NCI-H446 treated with DMSO at 0.1 percent for 48 hours (cell line): ENCODE measurements at places on chromosomes 13 and 19.

DNA sequence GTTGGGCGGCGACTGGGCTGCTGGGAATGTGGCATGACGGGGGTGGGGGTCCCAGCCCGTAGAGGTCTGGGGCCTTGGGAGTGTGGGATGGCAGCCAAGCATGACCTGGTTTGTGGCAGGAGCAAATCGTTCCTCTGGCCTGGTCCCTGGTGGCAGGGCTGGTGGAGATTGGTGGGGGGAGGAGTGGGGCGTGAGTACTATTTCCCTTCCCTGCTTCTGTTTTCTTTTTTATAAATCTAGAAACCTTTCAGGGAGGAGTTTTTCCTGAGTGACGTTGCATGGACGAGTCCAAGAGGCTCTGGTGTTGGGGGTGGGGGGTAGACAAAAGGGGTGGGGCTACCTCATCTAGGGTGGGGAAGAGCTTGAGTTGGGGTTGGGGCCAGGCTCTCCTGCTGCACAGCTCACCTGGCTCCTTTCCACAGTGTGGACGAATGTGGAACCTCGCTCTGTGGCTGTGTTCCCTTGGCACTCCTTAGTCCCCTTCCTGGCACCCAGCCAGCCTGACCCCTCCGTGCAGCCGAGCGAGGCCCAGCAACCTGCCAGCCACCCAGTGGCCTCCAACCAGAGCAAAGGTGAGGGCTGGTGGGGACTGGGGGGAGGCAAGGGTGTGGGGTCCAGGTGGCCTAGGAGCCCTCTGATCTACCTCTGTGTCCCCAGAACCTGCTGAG lies 15.4 kb upstream of the PRR19 start:
- DNase-seq, result no peak

DNA sequence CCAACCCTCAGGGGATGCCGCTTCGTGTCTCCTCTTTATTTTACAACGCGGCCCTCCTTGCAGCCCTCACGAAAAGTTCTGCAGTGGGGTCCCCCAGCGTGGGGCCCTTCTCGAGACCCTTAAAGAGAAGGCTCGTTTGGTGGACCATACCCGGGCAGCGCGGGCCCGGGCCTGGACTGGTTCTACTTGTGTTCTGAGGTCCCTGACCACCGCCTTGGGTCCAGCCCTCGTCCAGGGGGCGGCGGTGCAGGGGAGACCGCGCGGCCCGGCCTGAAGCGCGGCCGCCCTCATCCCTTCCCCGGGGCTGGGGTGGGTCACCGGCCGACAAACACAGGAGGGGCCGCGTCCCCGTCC lies 400 bp upstream of the SERP2 start:
- no peak for DNase-seq

DNA sequence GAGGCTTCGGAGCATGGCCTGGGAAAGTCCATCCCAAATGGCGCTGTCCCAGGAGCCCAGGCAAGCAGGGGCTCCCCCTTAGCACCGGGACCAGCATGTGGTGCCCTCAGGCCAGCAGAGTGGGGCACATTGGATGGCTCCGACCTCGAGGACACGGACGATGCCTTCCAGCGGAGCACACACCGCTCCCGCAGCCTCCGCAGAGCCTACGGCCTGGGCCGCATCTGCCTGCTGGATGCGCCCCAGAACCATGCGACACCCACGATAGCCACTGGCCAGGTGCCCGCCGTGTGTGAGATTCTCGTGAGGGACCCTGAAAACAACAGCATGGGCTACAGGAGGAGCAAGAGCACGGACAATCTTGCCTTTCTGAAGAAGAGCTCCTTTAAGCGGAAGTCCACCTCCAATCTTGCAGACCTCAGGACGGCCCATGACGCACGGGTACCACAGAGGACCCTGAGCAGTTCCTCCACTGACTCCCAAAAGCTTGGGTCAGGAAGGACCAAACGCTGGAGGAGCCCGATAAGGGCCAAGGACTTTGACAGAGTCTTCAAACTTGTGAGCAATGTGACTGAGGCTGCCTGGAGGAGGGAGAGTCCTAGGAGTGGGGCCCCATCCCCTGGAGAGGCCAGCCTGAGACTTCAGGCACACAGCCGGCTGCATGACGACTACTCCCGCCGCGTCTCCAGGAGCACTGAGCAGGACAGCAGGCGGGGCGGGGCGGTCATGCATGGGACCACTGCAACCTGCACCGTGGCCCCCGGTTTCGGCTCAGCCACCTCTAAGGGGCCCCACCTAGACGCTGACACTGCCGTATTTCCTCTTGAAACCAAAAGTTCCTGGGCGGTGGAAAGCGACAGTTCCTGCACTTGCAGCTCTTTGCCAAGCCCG lies 63.1 kb downstream of the SPATA13 start:
- no peak for DNase-seq

- DNase-seq, result no peak
These were observed 40.2 kb downstream of the BRD4 start for GRCh38 chr19:15292140-15292539.

GRCh38 chr13:44136696-44137268 lies 236.8 kb upstream of the SERP2 start:
- DNase-seq, result no peak

DNA sequence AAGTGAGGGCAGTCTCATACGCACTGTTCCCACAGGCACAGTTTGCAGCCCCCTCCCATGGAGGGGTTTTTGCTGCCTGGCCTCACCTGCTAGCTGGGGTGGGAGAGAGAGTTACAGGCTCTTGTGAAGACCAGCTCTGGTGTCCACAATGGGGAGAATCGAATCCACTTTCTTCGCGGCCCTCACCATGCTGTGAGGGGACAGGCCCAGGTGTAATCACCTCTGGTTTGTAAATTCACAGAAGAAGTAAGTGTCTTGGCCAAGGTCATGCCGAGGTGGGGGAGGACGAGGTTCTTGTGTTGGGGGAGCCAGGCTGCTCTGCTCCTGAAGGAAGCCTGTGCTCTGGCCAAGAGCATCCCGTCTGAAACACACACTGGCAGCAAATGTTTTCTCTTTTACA lies 39.5 kb downstream of the TEX29 start:
- no peak for DNase-seq

GRCh38 chr13:43095771-43096719 lies 72.7 kb downstream of the DNAJC15 start:
- no peak for DNase-seq

DNA sequence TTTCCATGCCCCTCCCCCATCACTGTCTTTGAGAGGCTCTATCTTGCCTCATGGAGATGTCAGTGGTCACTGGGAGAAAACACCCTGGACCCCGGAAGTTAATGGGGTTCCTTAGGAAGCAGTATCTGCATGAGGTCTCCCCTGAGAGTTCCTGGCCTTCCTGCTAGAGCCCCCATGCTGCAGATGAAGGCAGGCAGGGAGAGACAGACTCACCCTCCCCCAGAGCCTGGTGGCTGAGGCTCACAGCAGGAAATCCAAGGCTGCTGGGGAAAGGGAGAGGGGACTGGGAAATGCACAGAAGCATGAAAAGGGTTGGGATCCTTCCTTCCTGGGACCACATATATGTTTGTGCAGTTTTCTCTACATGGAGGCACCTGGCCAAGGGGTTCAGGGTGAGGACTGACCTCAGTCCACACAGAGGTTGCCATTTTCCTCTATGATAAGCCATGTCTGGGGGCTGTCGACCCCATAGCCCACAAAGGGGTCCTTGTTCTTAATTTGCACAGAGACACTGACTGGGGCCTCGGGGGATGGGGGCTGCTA lies 95.4 kb downstream of the RNASEH2B start:
- no peak for DNase-seq

- no peak for DNase-seq
These were observed 234.9 kb downstream of the TUBA3C start for GRCh38 chr13:18946738-18947137.

DNA sequence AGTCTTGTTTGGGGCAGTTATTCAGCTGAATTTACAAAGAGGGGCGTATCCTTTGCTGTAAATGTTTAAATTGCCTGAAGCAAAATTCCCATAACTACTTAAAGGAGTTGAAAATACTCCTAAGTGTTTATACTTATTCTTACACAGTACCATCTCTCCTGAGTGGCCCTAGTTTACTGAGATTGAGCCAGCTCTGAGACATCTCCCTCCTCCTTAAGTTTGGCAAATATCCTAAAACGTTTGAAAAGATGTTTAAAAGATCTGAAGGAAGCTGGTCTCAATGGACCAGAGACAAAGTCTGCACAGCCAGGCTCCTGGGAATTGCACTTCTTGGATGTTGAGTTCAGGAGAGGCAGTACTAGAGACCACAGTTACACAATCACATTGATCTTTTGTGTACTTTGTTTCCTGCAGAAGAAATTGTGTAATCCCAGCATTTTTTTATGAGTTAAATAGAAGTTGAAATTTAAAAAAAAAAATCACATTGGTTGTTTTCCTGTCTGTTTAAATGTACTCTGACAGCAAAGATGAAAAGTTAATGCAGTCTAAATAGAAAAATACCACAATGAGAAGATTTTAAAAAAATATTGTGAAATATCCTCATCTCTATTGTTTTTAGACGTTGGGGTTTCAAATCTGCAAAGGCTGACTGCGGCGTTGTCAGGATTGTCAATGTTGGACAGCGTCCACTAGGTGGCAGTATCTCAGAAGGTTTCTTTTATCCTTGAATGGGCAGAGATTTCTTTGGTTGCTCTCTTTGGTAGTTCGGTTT lies 20.7 kb downstream of the TNFSF11 start:
- peak; percentile 25 for DNase-seq

GRCh38 chr13:20891768-20892167 lies 10.8 kb downstream of the XPO4 start:
- no peak for DNase-seq

GRCh38 chr13:111943229-111943795 lies 123.6 kb upstream of the SOX1 start:
- DNase-seq, result no peak

DNA sequence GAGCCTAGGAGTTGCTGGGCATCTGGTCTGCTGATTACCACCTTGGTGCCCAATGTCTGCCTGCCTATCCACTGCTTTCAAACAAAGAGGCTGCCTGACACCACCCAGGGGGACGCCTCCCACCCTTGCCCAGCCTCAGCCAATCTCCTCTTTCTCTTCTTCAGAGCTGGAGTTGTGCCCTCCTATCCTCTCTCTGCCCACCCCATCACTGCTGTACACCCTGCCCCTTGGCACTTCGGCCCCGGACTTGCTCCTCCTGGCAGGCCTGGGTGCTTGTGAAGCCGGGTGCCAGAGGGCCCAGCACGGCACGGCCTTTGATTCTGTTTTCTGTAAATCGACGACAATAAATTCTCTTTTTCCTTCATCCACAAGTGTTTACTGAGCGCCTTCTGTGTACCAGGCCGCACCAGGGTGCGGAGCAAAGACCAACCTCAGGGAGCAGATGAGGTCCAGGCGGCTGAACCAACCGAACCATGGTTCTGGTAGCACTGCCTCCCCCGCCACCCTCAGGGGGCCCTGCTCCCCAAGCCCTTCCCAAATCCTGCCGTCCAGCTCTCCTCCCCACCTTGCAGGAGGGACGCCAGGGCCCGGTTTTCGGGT lies 5.0 kb downstream of the RNF225 start:
- DNase-seq, result peak; percentile 84

GRCh38 chr13:101520672-101521071 lies 68.2 kb downstream of the ITGBL1 start:
- no peak for DNase-seq

DNA sequence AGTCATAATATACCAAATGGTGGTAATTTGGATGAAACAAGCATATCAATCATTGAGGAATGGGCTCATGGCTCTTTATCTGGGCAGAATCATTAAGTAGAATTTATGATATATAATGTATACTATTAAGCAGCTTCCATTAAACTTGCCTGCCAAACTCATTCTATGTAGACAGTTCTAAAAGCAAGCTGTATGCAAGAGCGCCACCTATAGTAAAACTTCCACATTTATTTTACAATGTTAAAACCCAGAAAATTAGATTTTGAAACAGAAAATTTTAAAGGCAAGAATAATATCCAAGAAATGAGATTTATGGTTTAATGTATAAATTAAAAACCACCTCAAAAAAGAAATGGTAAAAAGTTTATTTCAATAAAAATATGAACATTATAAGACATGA lies 161.5 kb downstream of the MZT1 start:
- DNase-seq, result peak; percentile 24

DNA sequence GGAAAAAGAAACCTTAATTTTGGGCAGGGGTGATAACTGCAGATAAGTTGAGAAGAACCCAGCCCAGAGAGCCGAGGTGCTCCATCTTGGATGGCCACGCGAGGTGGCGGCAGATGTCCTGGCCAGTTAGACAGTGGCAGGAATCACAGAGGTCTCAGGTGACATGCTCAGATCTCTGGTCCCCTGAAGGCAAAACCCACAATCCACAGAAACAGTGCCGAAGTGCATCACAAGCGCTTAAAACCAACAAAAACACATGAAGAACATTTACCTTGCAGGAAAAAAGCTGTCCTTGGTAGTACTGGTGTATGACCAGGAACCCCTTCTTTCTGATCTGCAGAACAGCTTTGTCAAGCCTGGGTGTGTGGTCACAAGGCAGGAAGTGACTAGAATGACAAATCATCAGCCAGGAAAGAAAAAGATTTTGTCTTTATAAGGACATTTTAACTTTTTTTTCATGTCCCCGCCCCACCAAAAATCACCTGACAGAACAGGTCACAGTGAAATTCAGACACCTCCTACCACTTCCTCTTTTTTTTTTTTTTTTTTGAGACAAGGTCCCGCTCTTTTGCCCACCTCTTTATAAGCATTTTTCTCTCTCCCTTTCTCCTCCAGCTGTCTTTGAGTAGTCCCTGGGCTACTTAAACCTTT lies at the start of gene LCP1:
Gene LCP1 (minus strand): TSS at position 338 of the 651 bp plus-strand sequence. CDS start 22,515 bp downstream, outside the sequence.
- no peak for DNase-seq

- DNase-seq, result no peak
These were observed 5.7 kb downstream of the ZNF558 start for GRCh38 chr19:8826371-8826770.

DNA sequence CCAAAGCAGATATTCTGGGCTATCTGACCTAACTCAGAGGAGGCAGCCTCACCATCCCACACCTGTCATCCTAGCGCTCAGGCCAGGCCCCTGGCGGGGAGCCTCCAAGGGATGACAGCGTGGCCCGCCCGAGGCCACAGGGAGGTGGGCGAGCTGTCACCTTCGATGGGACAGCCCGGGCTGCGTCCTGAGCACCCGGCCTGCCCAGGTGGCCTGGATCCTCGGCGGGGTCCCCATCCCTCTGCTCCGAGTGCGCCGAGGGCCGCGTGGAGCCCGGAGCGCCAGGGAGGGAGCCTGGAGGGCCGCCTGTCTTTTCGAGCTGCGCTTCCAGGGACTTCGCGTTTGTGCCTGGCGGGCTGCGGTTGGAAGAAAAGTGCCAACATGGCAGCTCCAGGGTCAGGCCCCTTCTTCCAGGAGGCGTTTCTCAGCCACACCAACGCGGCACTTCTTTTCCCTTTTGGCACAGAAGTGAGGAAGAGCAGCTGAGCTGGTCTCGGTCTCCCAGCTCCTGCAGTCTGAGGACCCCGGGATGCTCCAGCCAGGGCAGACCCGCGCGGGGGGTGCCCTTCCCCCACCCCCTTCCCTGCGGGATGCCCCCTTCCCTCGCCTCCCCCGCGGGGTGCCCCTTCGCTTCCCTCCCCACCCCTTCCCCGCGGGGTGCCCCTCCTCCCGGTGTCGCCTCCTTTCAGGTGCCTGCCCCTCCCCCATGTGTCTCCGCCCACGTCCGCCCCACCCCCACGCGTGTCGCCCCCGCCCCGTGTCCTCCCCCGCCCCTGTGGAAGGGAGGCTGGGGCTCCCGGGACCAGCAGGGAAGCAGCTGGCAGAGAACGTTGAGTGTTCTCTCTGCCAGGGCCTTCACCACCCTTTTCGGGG lies 42.3 kb downstream of the GJA3 start:
- DNase-seq, result no peak

- peak; percentile 39 for DNase-seq
These were observed 212.9 kb upstream of the SERP2 start for GRCh38 chr13:44160591-44161191.
